KG1 (cell line): ENCODE measurements at places on chromosomes 7 and 10.

DNA sequence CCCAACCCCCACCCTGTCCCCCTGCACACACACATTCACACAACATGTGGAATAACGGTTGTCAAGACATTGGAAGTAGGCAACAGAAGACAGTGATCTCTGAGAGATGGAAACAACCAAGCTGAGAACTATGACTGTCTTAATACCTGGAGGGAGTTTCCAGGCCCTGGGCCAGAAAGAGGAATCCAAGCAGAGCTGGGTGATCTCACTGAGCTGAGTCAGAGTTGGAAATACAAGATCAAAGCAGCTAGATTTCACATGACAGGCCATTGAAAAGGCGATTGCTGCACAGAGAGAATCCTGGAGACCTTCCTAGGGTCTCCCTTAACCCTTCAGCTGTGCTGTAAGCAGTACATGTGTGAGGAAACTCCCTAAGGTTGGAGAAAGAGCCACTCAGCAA, 165.8 kb upstream of the PRSS1 start:
- no peak for DNase-seq

DNA sequence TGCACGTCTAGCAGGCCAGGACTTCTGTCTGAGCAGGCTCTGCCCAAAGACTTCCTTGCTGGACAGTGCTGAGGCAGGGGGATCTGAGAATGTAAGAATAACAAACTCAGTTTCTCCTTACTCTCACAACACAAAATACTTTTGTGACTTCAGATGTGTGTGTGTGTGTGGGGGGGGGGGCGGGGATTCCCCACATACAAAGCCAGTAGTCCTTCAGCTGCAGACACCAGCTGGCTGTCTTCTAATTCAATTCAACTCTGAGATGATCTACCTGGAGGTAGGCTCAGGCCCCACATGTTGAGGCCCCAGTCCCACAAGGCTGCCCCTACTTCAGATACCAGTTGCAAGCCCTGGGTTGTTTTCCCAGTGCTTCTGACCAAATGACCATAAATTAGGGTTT, 4.7 kb upstream of the CXCL12 start:
- no peak for DNase-seq

GRCh38 chr10:3487228-3487627, 297.8 kb downstream of the KLF6 start:
- no peak for DNase-seq

- DNase-seq = no peak
Observed at GRCh38 chr7:73823873-73824592, 6.8 kb upstream of the CLDN4 start.

DNA sequence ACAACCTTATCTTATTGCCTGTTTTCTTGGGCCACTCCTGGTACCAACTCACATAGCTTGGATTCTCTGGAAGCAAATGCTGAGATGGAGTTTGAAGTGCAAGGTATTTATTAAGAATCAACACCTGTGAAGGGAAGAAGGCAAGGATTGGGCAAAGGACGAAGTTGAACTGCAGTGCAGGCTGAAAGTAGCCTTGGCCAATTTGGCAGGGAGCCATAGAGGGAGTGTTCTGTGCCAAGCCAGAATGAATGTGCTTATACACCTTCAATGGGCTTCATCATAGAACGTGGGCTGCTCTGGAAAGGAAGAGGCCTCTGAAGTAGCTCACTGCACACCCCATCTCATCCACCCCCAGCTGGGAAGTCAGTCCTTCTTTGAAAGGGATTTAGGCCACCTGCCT, 79.8 kb upstream of the IFRD1 start:
- DNase-seq = no peak

GRCh38 chr7:157513682-157514081, 176.9 kb downstream of the DNAJB6 start:
- DNase-seq = no peak
